ENCODE measurements at places on chromosomes 1 and 21.
A peak's percentile ranks its signal among the peaks of the same experiment; 100 is the strongest.

DNA sequence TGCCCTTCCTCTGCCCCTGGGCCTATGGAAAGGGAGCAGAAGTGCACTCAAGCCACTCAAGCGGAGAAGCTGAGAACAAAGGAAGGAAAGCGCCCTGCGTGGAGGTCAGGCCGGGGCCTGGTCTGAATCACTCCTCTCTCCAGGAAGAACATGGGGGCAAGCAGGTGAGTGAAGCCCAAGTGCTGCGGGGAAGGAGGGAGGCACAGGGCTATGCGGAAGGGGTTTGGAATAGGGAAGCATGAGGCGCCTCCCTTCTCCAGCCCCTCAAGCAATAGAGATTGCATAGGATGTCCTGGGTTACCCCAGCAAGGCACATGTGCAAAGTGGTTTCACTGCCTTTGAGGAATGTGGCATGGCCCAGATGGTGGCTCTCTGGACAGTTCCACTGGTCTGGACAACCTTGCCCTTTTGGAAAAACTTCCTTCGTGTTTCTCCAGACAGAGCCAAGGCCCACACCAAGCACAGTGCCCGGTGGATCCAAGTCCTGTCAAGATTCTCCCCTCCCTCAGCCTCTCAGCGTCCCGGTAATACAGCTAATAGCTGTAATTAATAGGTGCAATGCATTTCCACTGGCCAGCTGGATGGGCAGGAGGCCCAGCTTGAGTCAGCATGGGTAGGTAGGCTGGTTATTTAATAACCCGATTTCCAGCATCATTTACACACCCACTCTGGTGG is 13.7 kb downstream of the BLACAT1 start:
- no peak for DNase-seq

DNA sequence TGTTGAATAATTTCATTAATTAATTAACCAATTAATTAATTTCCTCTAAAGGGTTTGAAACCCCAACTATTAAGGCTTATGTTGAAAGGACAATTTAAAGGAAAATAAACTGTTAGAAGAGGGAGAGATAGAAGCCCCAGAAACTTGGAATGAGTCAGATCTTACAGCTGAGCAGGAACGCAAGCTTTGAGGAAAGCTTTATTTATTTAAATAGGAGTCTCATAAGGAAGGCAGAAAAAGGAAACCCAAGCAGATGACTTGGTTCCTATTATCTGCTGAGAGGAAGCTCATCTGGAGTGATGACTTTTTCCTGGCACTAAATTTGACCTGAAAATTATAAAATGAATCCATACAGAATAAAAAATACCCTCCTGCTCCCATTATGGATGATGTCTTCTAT is 105.1 kb downstream of the ROR1 start:
- peak; percentile 8 for DNase-seq

DNA sequence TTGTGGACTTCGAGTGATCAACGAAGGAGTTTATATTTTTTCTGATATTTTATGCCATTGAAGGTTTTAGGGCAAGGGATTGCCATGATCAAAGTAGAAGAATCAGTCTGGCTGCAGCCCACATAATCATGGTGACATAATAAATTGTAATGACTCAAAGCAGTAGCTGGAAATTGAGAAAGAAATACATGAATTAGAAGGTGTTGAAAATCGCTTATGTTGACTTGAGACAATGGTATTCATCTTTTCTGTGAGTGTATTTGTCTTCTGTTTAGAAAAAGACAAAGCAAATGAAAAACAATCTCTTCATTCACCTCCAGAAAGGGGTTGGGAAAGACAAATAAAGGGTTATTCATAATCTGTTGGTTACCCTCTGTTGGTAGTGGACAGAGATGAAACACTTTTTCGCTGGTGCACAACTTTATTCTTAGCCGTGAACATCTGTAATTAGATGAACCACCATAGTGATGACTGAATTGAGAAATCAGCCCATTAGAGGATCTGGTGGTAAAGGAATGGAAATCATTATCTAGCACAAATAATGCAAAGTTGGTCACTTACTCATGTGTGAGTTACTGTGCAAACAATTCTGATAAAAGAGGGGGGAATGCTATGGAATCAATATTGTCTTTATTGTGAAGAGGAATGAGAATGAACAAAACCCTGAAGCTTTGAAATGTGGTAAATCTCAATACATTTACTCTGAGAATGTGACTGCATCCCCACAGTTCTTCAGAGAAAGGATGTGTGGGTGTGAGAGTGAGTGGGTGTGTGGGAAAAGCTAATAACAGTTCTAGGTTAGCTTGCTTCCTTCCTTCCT is 121.8 kb downstream of the NTNG1 start:
- DNase-seq = no peak

GRCh38 chr1:97907886-97908285 is 12.9 kb downstream of the DPYD start:
- DNase-seq = peak; percentile 55

DNA sequence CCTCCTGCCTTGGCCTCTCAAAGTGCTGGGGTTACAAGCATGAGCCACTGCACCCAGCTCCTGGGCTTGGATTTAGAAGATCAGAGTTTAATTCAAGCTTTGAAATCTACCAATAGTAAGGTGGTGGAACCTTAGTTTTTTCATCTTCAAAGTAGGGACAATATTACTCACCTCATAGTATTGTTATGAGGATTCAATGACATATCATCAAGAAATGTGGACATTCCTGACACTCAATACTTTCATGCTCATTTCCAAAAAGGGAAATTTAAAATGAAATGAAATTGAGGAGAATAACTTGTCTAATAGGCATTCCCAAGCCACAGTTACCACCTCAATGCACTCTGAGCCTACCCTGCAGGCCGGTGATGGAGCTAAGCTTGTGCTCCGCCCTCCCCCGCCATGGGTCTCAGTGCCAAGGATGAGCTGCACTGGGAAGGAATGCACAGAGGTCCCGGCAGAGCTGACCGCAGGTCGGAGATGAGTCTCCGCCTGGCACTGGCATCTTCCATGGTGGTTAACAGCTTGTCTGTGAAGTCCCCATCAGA is 56.5 kb upstream of the BCAR3 start:
- DNase-seq = no peak

GRCh38 chr1:171126504-171126903 is 35.8 kb downstream of the FMO3 start:
- no peak for DNase-seq

DNA sequence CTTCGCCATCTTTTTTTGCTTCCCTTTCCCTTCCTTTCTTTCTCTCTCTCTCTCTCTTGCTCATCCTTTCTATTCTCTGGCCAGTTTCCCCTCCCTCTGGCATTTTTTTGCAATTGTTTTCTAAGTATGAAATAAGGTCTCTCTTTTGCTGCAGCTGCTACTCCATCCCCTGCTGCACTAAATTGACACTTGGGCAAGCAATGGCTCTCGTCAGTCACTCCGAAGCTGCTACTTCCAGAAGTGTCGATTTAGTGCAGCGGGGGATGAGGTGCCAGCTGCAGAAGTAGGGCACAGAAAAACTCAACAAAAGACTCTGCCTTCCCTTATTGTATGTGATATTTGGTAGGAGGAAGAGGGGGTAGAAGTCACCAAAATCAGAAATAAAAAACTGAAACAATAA is 642.3 kb downstream of the RWDD3 start:
- DNase-seq = no peak

- DNase-seq = no peak
These were observed 10.9 kb upstream of the CD5L start for GRCh38 chr1:157852476-157852875.

DNA sequence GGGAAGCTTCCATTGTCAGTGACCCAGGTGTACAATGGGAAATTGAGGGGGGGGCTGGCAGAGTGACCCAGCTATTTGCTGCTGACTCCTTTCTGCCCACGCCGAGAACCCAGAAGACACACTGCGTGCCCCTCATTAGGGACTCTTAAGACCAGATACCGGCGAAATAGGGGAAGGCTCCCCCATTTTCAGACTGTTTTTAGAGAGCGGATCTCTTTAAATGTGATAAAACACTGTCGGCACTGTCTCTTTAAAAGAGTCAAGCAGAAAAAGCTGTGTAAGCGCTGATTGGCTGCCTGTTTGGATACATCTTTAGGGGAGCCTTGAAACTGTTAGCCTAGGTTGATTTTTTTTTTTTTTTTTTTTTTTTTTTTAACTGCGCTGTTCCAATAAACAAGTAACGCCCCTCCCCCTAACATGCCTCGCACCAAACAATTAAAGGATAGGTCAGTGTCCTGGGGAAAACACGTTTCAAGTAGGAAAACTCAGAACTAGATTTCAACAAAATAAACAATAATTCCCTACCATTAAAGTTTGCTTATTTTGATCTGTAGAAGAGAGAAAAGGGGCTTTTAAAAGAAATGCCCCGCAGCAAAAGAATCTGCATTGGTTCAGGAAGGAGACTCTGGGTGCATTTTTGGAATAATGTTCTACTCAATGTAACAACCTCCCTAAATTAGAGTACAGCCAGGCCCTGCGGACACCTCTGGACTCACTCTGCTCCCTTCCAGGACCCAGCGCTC is 1.4 kb upstream of the SSBP3 start:
- peak; percentile 91 for DNase-seq

DNA sequence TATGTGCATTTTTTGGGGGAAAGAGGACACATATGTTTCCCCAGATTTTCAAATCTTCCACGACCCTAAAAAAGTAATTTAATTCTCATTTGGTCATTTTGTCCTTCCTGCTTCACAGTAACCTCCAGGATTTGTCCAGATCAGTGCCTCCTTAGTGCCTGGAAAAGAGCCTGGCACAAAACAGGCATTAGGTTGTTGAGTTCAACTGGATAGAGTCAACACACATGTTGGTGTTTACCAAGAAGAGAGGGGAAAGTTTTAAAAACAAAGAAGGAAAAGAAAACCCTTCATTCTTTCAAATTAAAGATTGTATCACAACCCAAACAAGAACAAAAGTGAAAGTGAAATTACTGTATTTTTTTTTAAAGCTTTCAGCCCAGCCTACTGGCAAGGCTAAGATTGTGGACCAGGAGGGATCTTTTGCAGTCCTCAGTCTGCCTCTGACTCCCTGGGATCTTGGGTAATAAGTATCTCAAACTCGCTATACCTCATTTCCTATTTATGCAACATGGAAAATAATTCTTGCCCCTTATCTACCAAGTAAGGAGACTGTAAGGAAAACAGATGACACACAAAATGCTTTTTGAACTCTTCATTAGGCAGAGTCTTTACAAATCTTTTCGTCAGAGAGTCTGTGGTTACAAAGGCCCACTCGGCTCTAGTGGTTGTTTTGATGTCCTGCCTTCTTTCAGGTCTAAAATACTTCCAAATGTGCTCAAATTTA is 57.8 kb downstream of the ZNF281 start:
- DNase-seq = peak; percentile 83

- DNase-seq = no peak
These were observed 23.6 kb upstream of the PLEKHA6 start for GRCh38 chr1:204383163-204383904.

DNA sequence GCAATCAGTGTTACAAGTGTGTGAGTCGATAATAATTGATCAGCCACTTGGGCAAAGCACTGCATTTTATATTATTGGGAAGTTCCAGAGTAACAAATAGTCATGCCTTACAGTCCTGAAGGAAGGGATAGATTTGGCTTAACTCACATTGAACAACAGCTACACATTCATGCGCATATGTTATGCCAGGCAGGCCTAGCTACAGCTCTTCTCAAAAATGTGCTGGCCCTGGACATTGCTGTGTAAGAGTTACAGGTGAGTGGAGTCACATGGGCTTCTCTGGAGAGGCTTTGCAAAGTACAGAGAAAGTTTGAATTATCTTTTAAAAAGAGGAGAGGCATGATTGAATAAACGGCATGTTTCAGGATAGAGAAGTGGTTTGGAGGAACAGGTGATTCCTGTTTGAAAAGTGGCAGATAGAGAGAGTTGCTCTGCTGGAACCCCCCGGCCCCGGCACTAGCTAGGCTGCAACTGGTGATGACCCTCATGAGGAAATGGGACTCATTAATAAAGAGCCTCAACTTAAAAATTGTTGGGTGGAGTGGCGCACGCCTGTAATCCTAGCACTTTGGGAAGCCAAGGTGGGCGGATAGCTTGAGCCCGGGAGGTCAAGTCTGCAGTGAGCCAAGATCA is 200.6 kb downstream of the CRB1 start:
- DNase-seq = no peak

DNA sequence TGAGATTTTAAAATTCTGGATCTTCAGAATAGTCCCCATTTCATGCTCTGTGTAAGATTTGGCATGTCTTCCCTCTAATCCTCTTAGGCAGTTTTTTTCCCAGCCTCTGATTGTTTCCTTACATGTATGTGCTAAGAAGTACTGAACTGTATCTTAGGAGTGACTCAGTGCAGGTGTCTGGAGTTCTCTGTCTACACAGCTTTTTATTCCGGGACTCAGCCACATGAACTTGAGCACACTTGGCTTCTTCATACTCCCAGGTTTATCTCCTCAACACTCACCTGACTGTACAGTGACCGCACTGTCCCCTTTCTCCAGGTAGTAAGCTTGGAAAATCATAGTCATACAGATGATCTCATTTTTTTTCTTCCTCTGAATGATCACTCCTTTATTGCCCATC is 50.7 kb downstream of the SYT14 start:
- DNase-seq = no peak

DNA sequence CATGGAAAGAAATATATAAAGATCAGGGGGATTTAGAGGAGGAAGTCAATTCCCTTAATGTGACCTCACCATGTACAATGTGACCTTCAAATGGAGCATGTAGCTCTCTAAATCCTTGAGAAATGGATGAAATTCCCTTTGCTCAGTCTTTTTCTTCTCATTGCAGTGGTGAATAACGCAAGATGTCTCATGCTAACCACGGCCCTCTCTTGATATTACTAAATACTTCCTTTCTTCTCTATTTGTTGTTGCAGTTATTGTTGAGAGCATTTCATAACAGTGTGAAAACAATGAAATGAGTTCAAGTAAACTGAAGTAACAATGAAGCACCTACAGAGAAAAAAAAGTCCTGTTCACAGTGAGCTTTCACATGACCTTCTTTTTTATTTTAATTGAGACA is 55.6 kb downstream of the ZNF281 start:
- DNase-seq = peak; percentile 97

Data from suppressor macrophage treated with lipopolysaccharide for 1 hour (primary cell).